ENCODE measurements at places on chromosomes 7 and 10.

GRCh38 chr7:87581723-87582122 is 19.0 kb downstream of the ABCB1 start:
- no peak for DNase-seq

- DNase-seq: no peak
Measured at GRCh38 chr10:113099431-113100183, 149.6 kb downstream of the TCF7L2 start.

DNA sequence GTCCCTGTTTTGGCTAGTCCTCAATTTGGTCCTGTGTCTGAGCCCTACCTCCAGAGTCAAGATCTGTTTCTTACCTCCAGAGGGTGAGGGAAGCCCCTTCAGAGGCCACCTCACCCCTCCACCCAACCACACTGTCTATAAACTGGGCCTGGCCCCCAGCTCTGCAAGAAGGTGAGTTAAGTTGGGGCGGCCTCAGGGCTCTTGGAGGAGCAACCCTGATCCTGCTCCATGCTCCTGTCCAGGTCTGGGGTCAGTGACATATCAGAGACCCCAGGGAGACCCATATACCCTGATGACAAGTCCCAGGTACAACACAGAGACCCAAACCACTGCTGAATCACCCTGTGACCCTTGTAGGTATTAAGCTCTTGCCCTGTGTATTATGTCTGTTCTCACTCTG is 69.5 kb downstream of the MYL10 start:
- no peak for DNase-seq

GRCh38 chr10:124566981-124567835 is 105.6 kb downstream of the LHPP start:
- no peak for DNase-seq

- no peak for DNase-seq
Measured at GRCh38 chr10:93334901-93335327, 147.2 kb downstream of the MYOF start.

DNA sequence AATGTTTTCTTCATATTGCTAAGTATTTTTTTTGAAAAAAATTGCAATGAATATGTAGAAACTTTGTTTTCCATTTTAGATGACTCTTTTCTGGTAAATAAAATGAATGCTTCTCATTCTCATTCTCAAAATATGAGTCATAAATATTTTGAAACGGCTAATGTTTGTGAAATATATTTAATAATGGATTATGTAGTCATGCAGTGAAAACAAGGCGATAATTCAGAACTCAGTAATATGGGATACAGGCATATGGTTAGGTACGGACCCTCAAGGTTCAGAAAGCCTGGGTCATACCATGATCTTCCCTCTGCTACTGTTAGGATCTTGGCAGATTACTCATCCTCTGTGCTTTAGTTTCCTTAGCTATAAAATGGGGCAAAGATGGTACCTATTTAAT is 46.2 kb upstream of the SLC39A12 start:
- DNase-seq: no peak

- DNase-seq: no peak
Measured at GRCh38 chr10:91034494-91035159, 113.7 kb upstream of the ANKRD1 start.

DNA sequence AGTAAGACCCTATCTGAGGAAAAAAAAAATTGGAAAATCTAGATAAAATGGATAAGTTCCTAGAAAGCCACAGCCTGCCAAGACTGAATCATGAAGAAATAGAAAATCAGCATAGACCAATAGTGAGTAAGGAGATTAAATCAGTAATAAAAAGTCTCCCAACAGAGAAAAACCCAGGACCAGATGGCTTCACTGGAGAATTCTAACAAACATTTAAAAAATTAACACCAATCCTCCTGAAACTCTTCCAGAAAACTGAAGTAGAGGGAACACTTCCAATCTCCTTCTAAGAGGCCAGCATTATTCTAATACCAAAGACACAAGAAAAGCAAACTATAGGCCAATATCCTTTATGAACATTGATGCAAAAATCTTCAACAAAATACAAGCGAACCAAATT is 8.8 kb upstream of the LIMK1 start:
- DNase-seq: no peak

- DNase-seq: no peak
Measured at GRCh38 chr7:55657654-55658053, 85.4 kb upstream of the VOPP1 start.

Data from stimulated activated CD4-positive, alpha-beta T cell treated with anti-CD3 and anti-CD28 coated beads, Interleukin-4, amount 100 ng/mL, for 1 hour (primary cell).